Endothelial cell (in vitro differentiated cells): ENCODE measurements at places on chromosomes 7 and 10.
A peak's percentile ranks its signal among the peaks of the same experiment; 100 is the strongest.

DNA sequence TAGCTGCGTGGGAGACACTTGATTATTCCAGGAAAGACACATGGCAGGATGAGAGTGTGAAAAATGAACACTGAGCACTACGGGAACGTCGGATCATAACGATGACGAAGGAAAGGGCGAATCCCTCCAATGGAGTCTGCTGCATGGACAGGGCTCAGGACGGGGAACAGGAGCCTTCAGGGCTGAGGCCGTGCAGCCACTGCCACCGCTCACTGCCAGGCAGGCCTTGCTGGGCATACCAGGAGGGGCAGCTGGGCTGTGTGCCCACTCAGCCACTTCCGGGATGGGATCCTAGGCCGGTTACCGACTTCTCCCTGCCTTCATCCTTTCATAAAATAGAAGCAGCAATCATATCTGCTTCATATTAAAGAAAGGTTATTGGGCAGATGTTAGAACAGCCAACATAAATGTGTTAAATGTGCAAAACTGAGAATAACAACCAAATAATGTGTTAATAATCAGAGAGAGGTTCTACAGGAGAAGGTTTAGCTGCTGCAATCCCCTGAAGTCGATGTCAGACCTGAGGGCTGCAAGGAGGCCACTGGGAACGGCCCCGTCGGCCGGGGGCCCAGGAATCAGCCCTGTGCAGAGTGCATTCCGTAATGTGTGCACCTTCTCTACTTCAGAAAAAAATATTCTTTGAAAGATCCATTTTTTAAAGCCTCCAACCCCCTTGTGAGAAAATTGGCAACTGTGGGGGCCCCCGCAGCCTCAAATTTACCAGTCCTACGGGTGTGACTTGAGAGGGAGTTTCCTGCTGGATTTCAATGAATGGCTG lies 63.6 kb downstream of the ADARB2 start:
- DNase-seq: no peak

- no peak for DNase-seq
Measured at GRCh38 chr10:28738200-28738599, 60.9 kb downstream of the BAMBI start.

- peak; percentile 3 for DNase-seq
Measured at GRCh38 chr10:72567421-72567820, 58.5 kb downstream of the MICU1 start.

DNA sequence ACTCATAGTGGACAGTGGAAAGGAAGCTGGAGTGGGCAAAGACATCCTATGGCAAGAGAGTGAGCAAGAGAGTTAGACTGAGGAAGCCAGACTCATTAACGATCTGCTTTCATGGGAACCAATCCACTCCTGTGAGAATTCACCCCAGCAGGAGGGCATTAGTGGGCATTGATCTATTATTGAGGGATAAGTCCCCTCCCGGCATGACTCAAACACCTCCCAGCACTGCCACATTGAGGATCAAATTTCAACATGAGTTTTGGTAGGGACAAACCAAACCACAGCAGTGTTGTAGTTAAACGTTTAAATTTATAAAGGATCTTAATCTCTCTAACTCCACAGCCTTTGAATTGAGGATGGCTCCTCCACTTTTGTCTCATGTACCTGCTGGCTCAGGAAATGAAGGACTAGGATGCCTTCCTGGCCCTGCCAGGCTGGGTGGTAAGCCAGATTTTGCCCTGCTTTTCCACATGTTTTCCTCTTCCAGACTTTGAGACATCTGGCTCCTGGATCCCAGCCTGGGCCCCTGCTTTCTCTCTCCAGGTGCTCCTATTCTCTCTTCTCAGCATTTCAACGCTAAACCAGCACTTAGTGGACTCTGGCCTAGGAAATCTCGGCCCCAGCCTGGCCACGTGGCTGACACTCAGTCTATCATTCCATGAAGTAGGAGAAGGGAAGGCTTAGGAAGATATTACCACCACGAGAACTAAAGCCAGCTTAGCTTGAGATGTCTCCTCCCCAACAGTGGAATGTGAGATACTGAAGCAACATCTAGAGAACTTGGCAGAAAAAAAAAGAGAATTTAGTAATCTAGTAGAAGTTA lies 96.5 kb upstream of the PIP4K2A start:
- DNase-seq: no peak

DNA sequence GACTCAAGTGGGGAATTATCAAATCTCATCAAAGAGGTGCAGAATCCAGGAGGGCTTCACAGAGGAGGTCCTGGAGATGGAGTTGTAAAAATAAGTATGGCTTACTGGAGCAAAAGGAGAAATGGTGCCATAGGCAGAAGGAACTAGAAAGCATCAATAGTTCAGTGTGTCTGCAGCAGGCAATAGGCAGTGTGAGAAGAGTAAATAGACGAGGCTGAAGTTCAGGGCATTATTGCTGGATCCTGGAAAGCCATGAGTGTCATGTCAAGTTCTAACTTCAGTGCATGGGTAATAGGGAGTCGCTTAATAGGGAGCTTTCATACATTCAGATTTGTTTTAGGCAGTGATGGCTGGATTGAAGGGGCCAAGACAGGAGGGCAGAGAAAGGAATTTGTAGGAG lies 39.3 kb downstream of the CYP26A1 start:
- no peak for DNase-seq

- DNase-seq: no peak
Measured at GRCh38 chr7:11420049-11420448, 411.9 kb downstream of the THSD7A start.

DNA sequence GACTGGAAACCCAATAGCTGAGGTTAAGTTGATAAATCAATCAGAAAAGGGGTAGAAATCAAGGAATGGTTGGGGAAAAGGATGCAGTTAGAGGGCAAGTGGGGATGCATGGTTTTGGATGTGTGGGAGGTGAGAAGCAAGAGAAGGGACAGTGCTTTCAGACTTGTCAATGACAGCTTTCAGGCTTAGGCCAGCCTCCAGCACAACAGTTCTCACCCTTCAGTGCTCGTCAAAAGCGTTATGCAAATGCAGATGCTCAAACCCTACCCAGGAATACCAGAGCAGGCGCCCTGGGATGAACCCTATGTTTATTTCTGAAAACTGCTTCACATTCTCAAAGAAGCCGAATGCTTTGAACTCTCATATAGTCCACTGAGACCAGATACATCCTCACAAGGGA lies 74.0 kb downstream of the AOAH start:
- DNase-seq: no peak

DNA sequence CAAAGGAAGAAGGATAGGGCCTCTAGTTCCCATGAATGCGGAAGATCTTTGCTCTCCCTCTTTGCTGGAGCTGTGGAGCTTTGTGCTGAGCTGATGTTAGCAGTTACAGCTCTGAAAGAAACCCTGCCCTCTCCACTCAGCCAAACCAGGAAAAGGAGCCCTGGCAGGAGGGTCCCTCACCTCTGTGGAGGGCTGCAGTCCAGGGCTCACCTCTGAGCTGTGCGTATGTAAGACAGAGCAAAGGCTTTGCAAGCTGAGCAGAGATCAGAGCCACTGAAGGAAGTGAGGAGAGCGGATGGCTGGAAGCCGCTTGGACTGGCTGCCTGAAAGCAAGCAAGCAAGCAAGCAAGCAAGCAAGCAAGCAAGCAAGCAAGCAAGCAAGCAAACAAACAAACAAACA lies 84.7 kb downstream of the RAMP3 start:
- DNase-seq: no peak

GRCh38 chr7:25537662-25538375 lies 309.5 kb upstream of the NPVF start:
- no peak for DNase-seq

DNA sequence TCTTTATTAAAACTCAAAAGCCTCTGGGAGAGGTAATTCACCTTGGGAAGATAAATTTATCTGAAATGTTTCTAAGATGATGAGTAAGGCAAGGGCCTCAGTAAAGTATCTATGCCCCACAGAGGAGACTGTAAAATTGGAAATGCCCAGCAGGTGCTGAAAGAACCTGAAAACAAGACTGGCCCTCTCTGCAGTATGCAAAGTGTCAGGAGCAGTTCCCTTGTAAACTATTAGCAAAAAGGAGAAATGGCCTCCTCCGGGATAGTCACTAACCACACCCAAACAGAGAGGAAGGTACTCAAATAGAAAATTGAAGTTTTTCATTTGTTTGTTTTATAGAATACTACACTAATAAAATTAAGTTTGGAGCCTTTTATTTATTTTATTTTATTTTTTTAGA lies 81.2 kb downstream of the FZD1 start:
- no peak for DNase-seq

- DNase-seq: no peak
Measured at GRCh38 chr10:1687190-1687589, 50.1 kb downstream of the ADARB2 start.

DNA sequence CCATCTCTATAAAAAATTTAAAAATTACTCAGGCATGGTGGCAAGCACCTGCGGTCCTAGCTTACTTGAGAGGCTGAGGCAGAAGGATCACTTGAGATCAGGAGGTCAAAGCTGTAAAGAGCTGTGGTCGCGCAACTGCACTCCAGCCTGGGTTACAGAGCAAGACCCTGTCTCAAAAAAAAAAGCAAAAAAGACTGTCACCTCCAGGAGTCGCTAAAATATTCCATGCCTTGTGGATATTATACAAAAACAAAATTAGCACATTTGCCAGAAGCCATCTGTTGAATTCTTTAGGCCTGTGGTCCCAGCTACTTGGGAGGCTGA lies 87.0 kb upstream of the SDK1 start:
- DNase-seq: no peak

DNA sequence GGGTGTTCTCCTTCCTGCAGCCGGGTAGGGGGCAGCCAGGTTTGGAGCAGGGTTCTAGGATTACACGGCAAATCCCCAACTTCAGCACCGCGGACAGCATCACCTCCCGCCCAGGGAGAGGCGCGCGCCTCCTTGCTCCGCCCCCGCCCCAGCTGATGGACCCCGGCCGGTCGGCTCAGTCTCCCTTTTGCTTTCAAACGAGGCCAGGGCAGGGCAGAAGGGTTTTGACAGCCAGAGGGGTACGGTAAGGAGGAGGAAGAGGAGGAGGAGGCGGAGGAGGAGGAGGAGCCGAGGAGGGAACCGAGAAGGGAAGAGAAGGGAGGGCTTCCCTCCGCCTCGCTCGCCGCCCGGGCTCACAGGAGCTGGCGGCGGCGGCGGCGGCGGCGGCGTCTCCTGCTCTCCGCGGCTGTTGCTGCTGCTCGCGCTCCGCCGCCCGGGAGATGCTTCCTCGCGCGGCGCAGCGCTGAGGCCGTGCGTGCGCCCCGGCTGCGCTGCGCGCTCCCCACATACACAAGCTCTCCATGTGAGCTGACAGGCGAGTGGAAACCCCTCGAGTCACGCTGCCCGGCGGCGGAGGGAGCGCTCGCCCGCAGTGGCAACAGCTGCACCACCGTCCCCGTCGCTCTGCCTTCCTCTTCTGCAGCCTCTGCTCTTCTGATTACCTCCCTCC lies 615 bp upstream of the CNTNAP2 start:
- peak; percentile 60 for DNase-seq

DNA sequence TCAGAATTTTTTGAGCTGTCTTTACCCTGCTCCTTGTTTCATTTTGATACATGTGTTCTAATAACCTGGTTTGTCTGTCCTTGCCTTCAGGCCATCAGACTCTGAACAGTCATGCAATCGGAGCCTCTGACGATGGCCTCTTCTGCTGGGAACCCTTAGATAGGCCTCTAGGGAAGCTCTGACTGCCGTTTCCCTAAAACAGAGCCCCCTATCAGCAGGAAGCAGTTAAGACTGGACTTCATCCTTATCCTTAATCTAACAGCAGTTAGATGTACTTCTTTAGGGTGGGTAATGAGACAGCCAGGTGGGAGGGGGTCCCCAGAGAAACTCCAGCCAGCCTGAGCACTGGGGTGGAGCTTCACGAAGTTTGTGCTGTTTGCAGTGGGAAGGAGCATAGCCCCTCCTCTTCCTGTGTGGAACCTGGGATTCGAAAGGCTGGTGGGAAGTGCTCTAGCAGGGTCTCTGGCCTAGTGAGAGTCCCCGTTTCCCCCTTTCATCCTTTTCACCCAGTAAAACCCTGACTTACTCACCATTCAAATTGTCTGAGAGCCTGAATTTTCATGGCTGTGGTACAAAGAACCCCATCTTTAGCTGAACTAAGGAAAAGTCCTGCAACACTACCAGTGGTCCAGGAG lies 28.4 kb upstream of the SORCS3 start:
- no peak for DNase-seq

GRCh38 chr10:11255796-11256444 lies 238.2 kb downstream of the CELF2 start:
- no peak for DNase-seq
